ENCODE measurements at places on chromosomes 2 and 18. TPM values are rescaled to one million over a fixed set of nuclear protein-coding genes. Genes with fewer than 3 reads are reported as not detected.

DNA sequence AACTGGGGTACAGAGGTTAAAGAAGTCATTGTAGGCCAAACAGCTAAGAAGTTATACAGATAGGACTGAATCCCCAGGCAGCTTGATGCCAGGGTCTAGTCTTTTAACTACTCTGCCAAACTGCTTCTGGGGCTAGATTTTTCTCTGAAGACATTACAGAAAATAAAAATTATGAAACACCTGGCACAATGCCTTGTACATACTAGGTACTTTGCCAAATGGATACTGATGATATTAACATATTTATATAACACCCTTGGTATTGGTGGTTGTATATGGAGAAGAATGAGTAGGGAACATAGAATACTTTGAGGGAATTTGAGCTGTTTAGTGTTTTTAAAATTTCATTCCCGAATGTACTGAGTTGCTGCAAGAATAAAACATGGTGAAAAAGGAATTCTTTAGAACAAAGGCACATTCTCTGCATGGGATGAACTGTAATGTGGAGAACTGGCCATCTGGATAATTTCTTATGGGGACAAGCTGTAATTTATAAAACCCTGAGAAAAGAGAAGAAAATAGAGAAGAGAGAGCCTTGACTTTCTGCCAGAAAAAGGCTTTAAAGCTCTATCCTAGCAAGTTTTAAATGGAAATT, 210.9 kb upstream of the TMEM200C start:
- DNase-seq, result no peak

GRCh38 chr2:137467246-137467862, 496.9 kb upstream of the HNMT start:
- no peak for DNase-seq

DNA sequence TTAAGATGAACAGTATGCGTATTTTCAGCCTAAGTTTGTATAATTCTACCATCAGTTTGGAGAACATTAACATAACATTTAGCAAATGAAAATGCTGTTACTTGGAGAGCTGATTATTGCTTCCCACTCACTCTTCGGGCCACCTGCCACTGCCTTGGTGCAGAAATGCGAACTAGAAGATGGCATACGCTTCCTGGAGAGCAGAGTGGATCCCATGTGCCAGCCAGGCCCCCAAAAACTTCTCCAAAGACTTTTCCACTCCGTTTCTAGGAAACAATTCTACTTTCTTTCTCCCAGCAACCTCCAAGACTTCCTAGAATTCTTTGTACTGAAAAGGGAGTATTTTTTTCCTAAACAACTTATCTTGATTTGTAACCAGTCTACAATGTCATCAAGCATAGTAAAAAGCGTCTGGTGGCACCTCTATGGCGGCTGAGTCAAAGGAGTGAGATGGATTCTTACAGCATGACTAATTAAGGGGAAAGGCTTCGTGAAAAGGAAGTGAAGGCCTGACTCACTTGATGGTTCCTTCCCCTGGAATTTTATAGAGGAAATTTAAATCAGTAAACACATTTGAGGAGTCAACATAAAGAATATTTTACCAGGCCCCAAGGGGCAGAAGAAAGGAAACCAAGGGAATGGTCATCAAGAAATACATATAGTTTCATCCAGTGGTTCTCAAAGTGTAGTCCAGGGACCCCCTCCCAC, 36.6 kb downstream of the FEZ2 start:
- no peak for DNase-seq

CD8B2 gene
- 0.76 TPM for total RNA-seq

DNA sequence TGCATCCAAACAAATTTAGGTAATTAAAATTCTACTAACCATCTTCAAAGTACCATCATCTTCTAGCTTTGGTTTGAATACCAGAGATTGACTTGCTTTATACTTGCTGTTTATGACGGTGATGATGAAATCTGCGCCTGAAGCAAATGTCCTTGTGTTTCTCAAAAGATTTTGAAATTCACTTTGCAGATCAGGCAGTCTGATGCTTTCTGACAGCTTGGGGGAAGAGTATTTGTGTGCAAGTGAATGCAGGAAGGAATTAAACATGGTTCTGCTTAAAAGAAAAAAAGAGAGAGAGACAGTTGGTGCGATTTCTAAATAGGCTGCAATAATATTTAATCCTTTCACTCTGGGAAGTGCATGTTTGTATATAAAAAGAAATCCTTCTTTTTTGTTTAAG, 29.6 kb downstream of the CSRNP3 start:
- no peak for DNase-seq

TMEM247 gene
- total RNA-seq, result not detected

DNA sequence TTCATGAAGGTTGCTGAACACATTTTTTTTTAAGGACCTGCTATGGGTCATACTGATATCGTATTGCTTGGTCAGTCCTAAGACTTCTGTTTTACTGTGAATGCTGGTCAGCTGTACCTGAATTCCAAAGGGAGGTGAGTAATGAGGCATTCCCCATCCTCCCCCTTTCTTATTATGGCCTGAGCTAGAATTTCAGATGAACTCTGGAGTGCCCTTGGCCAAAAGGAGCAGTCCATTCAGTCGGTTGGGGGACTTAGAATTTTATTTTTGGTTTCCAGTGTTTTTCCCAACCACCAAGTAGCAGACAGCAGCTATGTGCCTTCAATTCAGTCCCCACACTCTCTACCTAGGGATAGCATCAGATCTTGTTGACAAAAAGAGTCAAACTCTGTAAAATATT, 26.9 kb upstream of the PDCL3 start:
- no peak for DNase-seq

DNA sequence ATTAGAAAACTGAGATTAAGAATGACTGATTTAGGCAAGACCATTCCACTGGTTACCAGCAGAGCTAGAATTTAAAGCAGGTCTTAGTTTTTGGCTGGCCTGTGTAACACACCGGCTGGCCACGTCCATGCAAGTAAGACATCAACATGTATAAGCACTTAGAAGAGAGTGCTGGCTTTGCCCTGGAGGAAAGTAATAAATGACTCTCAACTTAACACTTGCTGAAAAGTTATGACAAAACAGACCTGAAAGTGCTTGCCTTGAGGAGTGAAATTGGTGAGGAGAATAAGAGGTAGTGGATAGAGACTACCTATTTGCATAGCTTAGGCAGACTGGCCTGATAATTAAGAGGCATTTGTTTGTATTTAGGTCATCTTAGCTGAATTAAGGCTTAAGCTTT, 165.7 kb upstream of the KCNJ3 start:
- no peak for DNase-seq

GRCh38 chr2:144323946-144324345, 196.0 kb downstream of the ZEB2 start:
- no peak for DNase-seq

SLC16A14 gene
- 0.58 TPM for total RNA-seq

DNA sequence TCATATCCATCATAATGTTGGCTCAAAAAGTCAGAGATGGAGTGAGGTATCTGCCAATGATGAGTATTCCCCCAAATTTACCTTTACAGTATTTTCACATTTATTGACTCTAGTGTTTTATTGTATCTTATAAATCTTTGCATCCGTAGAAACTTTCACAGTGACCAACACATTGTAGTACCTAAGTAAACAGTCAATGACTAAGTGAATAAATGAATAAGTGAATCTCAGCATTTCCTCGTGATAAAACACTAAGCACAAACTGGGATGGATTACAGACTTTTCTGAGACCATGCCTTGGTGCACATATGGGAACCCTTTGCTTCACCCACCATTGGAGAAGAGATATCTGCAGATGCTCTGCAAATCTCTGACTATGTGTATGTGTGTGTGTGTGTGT, 429.9 kb downstream of the NR4A2 start:
- DNase-seq, result no peak

- DNase-seq, result no peak
These were observed 23.8 kb upstream of the TTC39C start for GRCh38 chr18:23990474-23991410.

CHST9 gene
- total RNA-seq, result not detected

DNA sequence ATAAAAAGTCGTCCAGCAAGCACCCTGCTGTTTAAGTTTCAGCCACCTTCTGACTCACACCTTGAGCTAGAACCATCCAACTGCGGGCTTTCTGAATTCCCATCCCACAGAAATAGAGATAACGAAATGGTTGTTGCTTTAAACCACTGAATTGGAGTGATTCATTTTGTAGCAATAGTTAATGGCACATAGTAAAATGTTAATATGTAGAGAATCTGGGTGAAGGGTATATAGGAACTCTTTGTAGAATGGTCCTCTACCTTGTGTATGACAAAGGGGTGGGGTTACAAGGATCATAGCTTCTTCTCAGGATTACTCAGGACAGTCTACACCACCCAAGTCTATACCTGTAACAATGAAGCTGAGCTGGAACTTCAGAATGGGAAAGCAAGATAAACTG, 2.4 kb upstream of the MAPRE3 start:
- no peak for DNase-seq

GRCh38 chr2:173929441-173929840, 35.7 kb downstream of the SP3 start:
- DNase-seq, result no peak

- DNase-seq, result no peak
These were observed 564 bp downstream of the DPYSL5 start for GRCh38 chr2:26848336-26849055.

GRCh38 chr2:6986301-6986911, 69.2 kb downstream of the RNF144A start:
- DNase-seq, result no peak

- no peak for DNase-seq
These were observed 218.2 kb downstream of the CDCA7 start for GRCh38 chr2:173572848-173573247.

DNA sequence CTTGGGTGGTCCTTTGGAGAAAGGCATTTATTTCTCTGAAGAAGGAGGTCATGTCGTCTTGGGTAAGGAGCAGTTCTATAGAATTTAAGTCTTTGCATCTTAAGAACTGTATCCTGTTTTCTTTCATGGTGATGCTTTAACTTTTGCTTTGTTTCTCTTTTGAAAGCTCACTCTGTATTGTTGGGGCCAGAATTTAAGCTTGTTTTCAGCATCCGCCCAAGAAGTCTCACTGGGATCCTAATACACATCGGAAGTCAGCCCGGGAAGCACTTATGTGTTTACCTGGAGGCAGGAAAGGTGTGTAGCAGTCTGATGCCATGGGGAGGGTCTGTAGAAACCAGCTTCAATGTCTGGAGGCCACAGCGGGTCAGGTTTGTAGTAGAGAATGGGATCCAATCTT, 64.7 kb upstream of the TTC39C start:
- DNase-seq, result no peak

OSBPL1A gene
- 5.4 TPM for total RNA-seq

DNA sequence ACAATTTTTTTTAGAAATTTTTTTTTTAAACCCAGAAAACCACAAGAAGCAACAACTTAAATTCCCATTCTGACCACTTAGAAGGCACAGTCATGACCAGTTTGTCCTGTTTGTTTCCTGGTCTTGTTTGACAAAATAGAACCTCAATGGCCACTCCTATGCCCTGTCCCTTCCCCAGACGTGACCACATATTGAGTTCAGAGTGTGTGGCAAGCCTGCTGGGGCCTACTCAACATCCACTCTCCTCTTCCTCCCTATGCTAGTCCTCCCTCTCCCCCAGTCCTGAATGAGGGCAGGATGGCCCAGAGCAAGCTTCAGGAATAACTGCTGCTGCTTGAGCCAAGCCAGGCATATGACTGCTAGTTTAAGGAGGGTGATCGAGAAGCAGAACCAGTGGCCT, 89.6 kb downstream of the PRELID3A start:
- no peak for DNase-seq

- no peak for DNase-seq
These were observed 116.8 kb upstream of the TTC39C start for GRCh38 chr18:23897733-23898132.

GRCh38 chr2:127024769-127025358, 82.1 kb downstream of the BIN1 start:
- no peak for DNase-seq

HNMT gene
- not detected for total RNA-seq

DNA sequence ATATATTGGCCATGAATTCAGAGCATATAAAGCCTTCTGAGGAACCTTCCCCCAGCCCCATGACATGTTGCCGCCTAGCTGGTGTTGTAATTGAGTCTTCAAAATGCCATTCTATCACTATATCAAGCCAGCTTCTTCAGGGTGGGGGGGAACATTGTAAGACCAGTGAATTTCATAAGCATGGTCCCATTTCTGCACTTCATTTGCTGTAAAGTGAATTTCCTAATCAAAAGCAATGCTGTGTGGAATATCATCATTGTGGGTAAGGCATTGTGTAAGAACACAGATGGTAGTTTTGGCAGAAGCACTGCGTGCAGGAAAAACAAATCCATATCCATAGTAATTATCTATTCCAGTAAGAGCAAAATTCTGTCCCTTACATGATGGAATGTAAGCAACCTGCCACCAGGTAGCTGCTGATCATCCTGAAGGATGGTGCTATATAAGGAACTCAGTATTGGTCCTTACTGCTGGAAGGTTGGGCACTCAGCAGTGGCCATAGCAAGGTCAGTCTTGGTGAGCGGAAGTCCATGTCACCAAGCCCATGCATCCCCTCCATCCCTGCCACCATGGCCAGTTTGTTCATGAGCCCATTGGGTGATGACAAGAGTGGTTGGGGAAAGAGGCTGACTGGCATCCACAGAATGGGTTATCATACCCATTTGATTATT, 159.4 kb downstream of the COPS8 start:
- no peak for DNase-seq

- no peak for DNase-seq
These were observed 79.3 kb downstream of the ACAA2 start for GRCh38 chr18:49733896-49734585.

DNA sequence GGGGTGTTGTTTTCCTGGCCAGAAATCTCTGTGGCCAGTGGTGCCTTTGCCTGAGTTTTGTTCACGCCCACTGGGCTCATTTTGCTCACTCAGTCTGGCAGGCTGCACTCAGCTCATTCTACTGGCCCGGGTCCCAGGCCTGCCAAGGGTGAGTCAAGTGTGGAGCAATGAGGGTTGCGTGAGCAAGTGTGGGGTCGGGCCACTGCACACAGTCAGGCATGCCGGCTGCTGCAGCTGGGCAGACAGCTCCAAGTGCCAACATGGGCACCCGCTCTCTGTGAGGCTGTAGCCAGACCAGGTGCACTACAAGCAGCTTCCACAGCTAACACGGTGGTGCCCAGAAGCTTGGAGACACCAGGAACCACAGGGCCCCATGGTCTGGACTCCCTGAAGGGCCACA, 801.1 kb upstream of the RAB6C start:
- DNase-seq, result no peak

- no peak for DNase-seq
These were observed 21.8 kb upstream of the SERPINE2 start for GRCh38 chr2:224060783-224061482.

DNA sequence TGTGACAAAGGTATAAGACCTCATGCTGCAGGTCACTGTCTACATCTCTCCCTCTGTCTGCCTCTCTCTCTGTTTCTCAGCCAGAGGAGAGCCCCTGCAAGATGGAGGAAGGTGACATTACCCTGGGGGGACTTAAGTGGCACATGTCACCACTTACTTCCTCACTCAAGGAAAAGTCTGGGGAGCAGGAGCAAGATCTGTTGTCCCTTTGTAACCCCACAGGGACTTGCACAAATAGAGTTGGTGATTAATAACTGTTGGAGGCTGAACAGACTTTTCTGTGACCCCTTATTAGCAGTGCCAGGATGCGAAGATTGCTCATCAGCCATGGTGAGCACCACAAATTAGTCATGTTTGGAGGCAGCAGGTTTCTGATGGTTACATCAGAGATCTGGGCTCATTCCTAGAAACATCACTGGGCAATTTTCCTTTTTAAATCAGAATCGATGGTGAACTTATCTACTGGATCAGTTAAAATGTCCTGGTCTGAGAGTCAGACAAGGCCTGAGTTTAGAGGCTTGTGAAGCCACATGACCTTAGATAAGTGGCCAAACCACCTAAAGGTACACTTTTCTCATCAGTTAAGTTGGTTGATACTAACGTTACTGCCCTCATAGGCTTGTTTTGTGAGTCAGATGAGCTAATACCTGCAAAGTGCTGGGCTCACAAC, 81.2 kb upstream of the LTBP1 start:
- no peak for DNase-seq

ERFE gene
- not detected for total RNA-seq

LRRC30 gene
- total RNA-seq, result not detected

All from activated naive CD4-positive, alpha-beta T cell treated with anti-CD3 and anti-CD28 coated beads, Interleukin-2, amount 50 U/mL, for 72 hours (primary cell).